ENCODE measurements at places on chromosomes 2 and 18.

- no peak for DNase-seq
These were observed 204.9 kb downstream of the EN1 start for GRCh38 chr2:118642501-118642900.

GRCh38 chr2:206241736-206242135 lies 32.7 kb upstream of the ZDBF2 start:
- no peak for DNase-seq

DNA sequence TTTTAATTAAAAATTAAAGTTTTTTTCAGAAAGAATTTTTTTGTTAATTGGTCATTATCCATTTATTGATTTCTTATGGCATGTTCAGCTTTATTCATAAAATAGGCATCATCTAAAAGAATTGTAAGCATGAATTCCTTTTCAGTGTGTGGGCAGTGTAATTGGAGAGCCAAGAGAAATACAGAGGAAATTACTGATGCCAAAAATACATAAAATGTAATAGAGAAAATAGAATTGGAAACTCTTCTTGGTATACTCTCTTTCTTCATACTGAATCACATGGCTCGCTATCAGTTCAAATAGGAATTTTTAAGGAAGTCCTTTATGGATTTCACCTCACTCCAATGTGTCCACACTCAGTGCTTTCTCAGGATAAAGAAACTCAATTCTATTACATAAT lies 663.6 kb upstream of the NRXN1 start:
- DNase-seq, result no peak

GRCh38 chr2:220783671-220784070 lies 788.4 kb downstream of the EPHA4 start:
- no peak for DNase-seq

DNA sequence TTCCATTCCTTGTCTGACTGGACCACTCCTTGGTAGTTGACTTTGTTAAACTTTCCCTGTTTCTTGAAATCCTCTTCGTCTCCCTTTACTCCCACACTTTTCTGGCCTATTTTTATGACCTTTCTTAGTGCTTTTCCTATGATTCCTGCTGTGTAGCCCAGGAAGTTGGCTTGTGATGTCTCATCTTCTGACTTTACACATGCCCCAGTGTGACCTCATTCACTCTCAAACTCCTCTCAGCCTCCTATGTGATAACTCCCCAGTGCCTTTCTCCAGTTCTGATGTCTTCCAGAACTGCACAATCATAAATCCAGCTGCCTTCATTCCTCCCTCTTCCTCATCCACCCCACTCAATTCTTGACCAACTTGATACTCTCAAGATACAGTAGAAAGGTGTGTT lies 407.6 kb downstream of the TGIF1 start:
- DNase-seq, result no peak

- no peak for DNase-seq
These were observed 108.5 kb downstream of the SOCS6 start for GRCh38 chr18:70397259-70397925.

DNA sequence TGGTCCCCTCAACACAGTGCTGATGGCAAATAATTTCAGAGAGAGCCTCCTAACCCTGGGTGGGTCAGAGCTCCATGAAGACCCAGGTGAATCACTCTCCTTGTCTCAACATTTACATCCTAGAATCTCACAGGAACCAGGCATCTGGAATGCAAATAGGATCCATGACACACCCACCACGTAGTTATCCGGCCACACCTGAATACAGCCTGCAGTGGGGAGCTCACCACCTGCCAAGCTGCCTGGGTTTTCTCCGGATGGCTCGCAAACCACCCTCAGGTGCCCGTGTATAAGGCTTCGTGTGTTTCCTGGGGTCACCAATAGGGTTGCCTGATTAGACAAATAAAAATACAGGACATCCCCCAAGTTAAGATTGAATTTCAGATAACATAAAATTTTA lies 9.9 kb downstream of the CHST10 start:
- DNase-seq, result no peak

DNA sequence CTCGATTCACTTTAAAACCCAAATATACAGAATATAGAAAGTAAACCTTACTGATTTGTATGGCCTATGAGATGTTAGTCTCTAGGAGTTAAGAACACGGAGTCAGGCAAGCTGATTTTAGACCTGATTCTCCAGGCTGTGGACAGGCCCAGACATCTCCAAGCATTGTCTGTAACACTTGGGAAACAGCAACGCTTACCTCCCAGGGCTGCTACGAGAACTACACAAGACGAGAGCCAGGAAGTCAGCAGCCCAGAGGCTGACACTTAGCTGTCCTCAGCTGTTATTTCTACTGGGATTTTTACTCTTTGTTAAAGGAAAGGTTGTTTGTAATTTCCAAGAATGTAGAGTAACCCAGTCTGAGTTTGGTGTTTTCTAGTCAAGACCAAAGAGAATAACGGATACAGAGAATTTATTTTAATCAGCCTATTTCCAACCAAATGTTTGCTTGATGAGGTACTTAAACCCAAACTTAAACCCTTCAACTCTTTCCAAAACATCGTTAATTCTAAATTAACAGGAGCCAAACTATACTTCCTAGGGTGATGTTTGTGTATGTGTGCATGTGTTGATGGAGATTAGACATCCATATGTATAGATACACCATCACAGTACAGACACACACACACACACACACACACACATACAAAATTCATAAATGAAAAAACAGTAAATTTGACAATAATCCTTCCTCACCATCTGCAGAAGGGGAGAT lies 123.4 kb downstream of the LAMA1 start:
- no peak for DNase-seq

DNA sequence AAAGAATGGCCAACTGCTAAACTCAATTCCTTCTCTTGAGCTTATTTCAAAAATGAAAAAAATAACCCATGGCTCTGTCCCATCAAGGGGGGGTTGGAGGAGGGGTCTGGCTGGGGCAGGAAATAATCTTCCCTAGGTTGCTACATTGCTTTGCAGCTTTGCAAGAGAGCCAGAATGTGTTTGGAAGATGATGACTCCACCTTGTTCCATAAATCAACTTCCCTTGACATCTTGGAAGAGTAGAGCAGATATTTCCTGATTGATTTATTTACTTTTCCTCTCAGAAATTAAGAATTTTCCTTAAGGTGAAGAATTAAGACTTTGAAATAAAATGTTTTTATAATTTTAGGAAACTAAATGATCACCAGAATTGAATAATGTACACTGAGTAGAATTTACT lies 41.3 kb downstream of the ESCO1 start:
- DNase-seq, result no peak

- DNase-seq, result no peak
These were observed 96.9 kb downstream of the CYP26B1 start for GRCh38 chr2:72050734-72051133.

DNA sequence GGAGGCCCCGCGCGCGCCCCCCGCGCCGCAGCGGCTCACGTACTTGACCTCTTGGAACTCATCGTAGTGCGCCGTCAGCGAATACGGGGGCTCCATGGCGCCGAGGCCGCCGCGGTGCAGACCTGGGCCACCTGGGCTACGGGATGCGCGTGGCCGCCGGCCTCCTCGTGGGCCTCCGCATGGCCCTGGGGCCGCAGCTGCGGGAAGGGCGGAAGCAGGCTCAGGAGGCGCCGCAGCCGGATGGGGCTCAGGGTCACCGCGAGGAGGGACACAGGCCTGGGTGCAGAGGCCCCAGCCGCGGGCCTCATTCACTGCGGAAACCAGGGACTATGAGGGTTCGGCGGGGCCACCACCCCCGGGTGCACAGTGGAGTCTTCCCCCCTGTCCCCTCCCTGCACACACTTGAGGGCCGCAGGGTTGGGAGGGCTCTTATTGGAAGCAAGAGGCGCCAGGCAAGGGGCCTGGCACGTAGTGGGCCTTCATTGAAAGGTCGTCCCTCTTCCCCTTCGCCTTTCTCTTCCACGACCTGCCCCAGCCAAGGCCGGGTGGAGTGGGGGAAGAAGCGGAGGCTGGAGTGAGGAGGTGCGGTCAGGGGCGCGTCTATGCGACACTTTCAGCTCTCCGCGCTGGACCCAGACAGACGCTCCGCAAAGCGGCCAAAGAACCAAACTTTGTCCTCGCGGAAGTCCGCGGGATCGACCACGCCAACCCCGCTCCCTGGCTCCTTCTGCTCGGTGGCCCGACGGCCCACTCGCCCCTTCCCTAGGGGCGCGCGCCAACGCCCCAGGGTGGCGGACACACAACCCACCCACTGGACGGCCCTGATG lies 863 bp downstream of the ECEL1 start:
- DNase-seq, result no peak

DNA sequence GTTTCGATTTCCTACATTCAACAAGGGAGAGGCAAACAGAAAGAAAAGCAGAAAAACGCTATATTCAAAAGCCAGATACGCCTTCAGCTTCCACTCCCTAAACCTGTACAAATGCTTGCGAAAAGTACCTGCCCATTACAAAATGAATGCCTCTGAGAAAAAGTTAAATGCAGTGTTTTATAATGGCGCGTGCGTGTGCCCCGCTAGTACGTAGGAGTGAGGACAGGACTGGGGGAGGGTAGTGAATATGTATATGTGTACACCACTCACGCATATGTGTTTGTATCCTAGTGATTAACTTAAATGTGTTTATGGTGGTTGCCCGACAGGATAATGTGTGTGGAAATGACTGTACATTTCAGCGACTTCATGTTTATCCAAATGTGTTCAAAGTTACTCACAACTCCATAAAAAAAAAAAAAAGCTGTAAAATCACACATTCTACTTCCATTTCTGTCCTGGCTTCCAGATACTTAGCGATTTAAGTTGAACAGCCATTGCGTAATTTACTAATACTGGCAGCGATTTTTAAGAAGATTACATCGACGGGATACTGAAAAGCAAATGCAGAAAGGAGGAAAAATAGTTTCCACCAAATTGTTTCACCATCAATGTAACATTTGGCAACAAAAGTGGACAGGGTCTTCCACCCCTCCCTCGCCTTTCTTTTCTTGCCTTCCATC lies 1.3 kb downstream of the NEUROD1 start:
- no peak for DNase-seq

- no peak for DNase-seq
These were observed at the start of gene RAMP1 for GRCh38 chr2:237859533-237860272. TSS of gene RAMP1 (plus strand) at chr2:237859623. CDS start at chr2:237859676, 53 bp downstream.

DNA sequence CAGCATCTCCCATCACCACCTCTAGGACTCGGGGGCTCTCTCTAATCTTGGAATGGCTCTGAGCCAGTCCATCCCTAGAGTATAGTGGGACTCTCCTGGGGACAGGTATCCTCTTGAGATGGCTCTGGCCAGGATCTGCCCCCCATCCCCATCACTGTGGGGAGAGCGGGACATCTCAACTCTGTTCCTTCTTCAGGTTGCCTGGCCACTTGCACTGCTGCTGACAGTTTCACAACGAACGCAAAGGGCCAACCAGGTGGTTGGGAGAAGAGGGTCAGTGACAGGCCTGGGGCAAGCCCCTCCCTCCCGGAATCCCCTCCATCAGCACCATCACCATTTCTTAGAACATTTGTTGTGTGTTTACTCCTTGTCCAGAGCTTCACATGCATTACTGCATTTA lies 62.6 kb downstream of the CIB4 start:
- DNase-seq, result no peak

- no peak for DNase-seq
These were observed 103.1 kb downstream of the L3MBTL4 start for GRCh38 chr18:6311456-6312215.

DNA sequence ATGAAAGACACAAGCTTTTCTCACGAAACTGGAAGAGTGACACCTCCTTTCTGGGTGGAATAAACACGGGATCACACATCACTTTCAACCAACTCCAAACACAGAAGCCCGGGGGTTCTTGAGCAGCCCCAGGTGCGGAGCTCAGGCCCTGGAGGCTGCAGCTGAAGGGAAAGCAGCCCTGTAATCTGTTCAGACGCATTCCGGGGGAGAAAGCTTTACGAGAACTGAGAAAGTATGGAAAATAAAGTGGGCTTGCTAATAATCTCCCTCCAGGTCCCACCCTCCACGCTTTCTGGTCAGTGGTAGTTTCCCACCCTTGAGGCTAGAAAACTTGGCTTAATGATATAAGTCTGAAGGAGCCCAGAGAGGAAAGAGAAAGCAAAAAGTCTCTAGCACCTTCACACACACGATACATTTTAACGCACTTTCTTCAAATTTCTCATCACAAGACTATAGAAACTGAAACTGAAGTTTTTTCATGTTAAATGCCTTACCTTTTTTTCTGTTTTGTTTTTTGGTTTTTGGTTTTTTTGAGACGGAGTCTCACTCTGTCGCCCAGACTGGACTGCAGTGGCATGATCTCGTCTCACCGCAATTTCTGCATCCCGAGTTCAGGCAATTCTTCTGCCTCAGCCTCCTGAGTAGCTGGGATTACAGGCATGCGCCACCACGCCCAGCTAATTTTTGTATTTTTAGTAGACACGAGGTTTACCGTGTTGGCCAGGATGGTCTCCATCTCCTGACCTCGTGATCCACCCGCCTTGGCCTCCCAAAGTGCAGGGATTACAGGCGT lies 141.3 kb downstream of the AFF3 start:
- DNase-seq, result no peak

- DNase-seq, result peak; percentile 23
These were observed 12.3 kb downstream of the ARL6IP6 start for GRCh38 chr2:152730591-152731333.

DNA sequence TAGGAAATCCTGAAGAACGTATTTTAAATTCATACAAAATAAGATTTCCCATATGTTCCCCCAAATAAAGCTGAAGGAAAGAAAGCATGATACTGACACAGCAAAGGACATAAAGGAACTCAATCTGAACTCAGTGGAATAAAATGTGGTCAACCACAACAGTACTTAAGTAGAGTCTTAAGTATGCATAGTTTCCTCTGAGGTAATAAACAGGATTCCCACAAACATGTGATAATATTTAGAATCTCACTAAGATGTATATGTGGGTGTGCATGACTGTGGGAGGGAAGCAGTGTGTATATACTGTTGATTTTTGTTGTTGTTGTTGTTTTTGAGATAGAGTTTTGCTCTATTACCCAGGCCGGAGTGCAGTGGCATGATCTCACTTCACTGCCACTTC lies 69.3 kb downstream of the NOL10 start:
- DNase-seq, result no peak

DNA sequence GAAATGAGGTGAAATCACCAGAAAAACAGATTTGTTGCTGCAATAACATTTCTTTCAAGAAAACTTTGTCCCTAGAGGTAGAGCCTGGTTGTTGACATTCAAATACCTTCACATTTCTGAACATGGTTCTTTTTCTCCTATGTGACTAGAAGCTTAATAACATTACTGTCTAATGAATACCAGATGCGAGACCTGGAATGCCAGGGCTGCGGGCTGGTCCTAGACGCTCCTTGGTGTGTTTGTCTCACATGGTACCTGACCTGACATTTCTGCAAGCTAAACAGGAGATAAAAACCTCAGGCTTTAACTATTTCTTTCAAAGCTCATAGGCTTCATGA lies 38.5 kb downstream of the ACKR3 start:
- no peak for DNase-seq

- no peak for DNase-seq
These were observed 2.1 kb downstream of the GCG start for GRCh38 chr2:162149940-162150339.

DNA sequence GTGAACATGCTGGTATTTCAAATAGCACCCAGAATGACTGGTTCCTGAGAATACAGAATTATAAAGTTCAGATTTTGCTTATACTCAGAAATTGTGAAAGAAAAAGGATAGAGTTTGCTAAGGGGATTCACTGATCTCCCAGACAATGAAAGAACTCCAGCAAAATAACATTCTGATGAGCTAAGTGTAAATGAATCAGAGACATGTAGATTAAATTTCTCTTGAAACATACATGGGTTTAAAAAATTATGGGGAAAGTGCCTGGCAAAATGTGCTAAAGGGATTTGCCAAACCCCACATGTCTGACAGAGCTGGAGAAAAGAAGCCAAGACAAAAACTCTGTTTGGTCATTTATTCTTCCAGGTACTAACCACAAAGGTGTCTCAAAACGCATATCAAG lies 116.3 kb downstream of the FTCDNL1 start:
- DNase-seq, result no peak

Measured in activated T-cell treated with anti-CD3 and anti-CD28 coated beads, Interleukin-2, amount 50 U/mL, for 1 hour (primary cell).